NCI-H2171 (cell line): ENCODE measurements at places on chromosomes 3 and 15.

DNA sequence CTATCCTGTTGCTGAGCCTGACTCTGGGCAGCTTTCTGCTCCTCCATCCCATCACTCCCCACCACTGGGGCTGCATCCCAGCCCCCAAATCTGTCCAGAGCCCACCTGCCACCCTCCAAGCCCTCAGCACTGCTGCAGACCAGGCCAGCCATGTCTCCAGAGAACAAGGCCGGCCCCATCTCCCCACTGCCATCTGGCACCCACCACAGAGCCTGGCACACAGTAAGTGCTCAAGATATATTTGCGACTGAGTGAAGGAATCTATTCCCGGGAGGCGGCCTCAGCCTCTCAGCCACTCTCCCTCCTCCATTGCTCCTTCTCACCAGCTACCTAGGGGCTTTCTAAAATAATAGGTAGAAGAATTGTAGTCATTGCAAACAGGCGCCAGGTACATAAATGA is 4.8 kb downstream of the PLXND1 start:
- no peak for DNase-seq

DNA sequence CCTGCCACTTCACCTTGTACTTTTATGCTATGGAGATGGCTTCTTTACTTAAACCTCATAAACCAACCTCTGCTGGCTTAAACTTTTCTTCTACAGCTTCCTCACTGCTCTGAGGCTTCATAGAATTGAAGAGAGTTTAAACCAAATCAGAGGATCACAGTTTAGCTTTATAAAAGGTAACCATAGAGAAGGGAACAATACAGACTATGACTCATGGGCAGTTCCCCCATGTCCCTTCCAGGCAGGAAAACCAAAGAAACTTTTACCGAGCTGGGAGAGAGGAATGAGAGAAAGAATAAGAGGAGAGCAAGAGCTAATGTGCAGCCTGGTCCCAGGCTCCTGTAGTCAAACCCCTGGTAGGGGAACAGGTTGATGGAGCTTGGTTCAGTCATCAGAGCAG is 53.9 kb upstream of the NEDD4 start:
- DNase-seq = no peak

DNA sequence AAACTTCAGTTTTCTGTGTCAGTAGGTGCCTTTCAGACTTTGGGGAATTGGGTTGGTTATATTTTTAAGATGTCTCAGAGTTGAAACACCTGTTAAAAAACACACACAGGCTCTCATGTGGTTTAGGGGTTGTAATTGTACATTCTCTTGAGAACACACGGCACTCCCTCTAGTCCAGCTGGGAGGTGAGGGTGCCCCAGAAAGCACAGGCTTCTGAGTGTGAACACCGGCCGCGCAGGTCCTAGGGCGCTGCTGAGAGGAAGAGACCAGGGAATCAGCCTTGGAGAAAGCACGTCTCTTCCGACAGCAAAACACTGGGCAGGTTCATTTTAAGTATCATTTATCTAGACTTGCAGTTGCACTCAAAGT is 68.0 kb upstream of the RPL35A start:
- no peak for DNase-seq

DNA sequence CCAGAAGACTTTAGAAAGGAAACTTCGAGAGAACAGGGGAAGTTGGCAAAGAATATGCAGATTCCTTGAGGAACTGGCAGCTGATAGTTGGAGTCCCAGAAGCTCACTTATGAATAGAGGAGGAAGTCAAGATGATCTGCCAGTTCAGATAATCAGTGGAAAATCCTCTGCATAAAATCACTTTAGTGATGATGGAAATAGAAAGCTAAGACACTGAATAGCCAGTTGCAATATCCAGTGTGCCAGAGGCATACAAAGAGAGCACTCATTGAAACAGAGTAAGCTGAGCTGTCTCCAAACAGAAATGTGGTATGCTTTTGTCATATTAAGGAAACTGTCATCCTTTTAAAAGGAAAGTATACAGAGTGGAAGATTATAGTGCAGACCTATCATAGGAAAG is 1207.6 kb downstream of the OTOL1 start:
- no peak for DNase-seq

- DNase-seq = no peak
Observed at GRCh38 chr3:117696851-117697407, 987.4 kb downstream of the TUSC7 start.

DNA sequence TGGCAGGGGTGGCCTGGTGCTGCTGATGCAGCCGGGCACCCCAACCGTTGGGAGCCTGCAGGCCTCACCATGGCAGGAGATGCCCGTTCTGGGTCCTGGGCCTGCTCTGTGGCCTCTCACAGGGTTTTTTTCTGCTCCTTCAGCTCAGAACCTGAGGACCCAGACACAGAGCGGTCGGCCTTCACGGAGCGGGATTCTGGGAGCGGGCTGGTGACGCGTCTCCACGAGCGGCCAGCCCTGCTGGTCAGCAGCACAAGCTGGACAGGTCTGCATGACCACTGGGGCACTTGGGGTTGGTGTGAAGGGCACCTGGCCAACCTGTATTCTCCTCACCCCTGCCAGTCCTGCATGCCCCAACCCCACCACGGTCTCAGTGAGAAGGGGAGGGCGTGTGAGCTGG is 10.3 kb downstream of the ALG1L2 start:
- DNase-seq = no peak

DNA sequence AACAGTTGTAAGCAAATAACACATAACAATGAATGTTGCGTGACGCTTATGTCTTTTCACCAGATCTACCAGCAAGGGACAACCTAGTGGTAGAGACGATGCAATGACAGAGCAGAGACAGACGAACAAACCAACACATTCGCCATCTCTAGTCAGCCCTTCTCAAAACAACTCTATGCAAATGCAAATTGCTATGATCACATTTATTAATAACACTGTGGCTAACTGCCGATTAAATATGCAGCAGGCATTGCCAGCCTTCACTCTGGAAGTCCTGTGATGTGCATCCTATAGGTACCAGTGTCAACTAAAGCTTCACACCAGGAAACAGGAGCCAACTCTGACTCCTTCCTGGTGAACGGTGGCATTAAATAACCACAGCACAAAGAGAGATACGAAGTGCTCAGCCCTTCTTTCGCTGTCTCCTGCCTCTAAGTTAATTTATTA is 94.2 kb downstream of the FOXP1 start:
- no peak for DNase-seq

DNA sequence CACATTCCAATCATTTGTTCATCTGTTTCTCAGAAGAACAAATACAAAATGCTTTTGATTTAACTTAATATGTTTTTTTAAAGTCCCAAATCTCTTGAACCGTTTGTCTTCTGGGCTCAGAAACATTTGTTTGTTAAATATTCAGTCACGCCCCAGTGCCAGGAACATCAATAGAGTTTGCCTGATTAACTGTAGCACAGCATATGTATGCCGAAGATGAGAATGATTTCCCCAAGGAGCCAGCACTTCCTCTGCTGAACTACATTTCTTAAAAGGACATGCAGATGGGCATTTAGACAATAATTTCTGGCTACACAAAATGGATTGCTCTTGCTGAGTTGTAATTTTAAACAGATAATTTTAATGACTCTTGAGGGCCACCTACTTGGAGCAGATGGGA is 191.6 kb upstream of the FAM3D start:
- peak; percentile 1 for DNase-seq

DNA sequence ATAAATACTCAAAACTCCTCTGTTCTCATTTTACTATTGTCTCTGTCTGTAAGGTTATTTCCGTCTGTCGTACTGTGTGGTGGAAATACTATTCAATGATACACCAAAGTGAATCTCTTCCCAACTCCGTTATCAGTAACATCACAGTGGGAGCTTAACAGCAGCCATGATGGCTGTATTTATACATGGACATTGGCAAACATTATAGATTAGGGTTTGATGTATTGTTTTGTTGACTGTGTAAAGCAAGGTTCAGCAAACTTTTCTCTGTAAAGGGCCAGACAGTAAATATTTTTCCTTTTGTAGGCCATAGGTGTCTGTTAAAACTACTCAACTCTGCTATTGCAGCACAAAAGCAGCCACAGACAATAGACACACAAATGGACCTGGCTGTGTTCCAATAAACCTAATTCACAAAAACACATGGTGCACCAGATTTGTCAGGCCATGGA is 23.2 kb downstream of the LIPC start:
- DNase-seq = peak; percentile 19

GRCh38 chr3:76551739-76552138 is 488.2 kb upstream of the ROBO2 start:
- DNase-seq = no peak

DNA sequence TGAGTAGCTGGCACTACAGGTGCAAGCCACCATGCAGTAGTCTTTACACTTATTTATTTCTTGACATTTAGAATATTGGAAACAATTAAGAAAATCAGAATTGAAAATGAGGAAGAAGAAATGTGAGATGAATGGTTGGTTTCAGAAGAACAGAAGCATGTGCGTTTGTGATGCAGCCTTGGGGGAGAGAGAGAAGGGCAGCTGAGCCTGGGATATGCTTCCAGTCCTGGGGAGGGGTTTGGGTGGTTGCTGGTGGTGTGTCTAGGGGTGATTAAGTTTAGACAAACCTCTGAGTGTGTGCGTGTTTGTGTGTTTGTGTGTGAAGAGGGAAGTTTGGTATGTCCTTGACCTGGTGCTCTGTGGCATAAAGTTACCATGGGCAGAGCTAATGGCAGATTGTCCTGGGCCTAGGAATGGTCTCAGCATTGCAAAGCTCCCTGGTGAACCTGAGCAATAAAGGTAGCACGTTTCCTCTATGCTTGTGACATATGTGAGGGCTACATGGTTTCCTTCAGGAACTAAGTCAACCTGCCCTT is 35.6 kb downstream of the CTSH start:
- no peak for DNase-seq

- no peak for DNase-seq
Observed at GRCh38 chr15:80461356-80462095, 57.3 kb downstream of the ARNT2 start.

DNA sequence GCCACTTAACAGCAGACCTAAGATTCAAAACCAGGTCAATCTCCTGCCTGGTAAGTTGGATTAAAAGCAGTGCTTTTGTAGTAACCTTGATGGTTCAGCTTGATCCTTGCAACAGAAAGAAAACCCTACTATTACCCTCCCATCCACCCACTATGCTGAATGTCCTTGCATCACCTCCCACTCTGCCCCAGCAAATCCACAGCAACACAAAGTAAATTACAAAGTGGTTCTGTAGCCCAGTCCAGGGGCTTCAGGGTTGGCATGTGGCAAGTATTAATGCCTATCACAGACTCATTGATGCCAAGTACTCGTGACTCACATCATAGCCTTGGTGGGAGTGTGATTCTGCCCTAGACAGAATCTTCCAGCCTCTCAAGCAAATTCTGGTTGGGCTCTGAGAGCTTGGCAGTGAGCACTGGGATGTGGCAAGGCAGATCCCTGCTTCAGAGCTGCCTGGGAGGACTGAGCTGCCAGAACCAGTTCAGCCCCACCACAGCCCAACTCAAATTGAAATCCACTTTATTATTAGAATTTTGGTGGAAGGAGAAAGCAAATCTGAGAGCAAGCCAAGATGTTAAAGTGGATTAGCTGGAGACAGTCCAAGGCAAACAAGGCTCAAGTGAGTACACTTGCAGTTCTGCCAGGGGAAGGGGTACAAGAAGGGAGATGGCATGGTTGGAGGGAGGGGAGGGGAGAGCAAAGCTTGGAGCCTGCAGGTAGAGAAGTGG is 225.8 kb upstream of the UMPS start:
- no peak for DNase-seq

DNA sequence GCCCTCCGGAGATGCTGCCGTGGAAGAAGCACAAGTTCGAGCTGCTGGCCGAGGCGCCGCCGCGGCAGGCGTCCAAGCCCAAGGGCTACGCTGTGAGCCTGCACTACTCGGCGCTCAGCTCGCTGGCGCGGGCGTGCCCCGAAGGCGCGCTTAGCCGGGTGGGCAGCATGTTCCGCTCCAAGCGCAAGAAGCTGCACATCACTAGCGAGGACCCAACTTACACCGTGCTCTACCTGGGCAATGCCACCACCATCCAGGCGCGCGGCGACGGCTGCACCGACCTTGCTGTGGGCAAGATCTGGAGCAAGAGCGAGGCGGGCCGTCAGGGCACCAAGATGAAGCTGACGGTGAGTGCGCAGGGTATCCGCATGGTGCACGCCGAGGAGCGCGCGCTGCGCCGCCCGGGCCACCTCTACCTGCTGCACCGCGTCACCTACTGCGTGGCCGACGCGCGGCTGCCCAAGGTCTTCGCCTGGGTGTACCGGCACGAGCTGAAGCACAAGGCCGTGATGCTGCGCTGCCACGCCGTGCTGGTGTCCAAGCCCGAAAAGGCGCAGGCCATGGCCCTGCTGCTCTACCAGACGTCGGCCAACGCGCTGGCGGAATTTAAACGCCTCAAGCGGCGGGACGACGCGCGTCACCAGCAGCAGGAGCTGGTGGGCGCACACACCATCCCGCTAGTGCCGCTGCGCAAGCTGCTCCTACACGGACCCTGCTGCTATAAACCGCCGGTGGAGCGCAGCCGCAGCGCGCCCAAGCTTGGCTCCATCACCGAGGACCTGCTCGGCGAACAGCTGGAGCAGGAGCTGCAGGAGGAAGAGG is 1.3 kb downstream of the FAM43A start:
- no peak for DNase-seq

DNA sequence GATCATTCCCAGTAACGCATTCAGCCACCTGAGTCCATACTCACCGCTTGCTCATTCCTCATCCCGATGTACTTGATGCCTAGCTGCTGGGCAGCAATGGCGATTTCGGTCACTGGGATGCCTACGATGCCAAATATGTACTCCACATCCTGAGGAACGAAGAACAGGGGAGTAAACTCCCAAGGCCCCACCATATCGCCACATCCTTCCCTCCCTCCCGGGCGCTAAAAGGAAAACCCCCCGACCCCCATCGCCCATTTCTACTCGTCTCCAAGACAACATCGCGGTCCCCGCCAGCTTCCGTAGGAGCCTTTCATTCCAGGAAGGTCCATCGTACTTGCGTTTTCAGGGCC is 347 bp downstream of the HACL1 start:
- DNase-seq = no peak

- DNase-seq = no peak
Observed at GRCh38 chr3:35184775-35185174, 454.6 kb upstream of the ARPP21 start.

DNA sequence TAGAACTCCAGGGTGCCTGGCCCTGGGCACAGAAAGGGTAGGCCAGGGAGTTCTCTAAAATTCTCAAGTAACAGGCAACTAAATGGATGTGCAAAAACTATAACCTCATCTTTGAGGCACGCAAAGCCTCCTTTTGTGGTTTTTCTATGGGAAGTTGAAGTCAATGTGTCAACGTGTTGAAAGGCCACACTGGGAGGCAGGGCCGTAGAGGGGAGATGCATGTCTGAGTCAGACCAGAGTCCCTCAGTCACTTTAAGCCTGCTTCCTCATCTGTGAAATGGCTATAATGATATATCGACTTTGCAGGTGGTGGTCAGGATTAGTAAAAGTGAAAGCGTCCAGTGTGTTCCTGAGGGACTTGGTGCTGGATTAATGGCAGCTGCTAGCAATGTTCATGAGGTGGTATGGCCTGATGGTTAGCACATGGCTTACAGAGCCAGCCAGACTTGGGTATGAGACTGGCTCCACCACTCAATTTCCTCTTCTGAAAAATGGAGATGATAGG is 17.0 kb downstream of the TGM5 start:
- DNase-seq = no peak
